ENCODE measurements at places on chromosomes 5 and 9.

- peak; percentile 95 for DNase-seq
These were observed 11.2 kb downstream of the ACO1 start for GRCh38 chr9:32395510-32396216.

DNA sequence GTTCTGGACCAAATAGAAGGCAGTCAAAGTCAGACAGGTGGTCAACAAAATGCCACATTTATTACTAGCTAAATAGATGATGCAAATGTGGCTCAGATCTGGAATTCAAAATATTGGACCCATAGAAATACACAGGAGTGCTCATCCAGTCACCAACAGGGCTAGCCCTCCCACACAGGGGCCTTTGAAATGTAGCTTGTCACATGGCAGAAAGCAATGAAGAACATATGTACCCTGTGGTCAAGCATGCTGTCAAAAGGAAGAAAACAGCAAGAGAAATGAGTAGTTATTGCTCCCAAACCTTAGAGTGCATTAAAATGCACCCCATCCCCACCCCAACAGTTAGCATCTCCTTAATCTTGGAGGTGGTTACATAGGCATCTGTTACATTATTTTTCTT lies 20.9 kb upstream of the CCDC112 start:
- no peak for DNase-seq

DNA sequence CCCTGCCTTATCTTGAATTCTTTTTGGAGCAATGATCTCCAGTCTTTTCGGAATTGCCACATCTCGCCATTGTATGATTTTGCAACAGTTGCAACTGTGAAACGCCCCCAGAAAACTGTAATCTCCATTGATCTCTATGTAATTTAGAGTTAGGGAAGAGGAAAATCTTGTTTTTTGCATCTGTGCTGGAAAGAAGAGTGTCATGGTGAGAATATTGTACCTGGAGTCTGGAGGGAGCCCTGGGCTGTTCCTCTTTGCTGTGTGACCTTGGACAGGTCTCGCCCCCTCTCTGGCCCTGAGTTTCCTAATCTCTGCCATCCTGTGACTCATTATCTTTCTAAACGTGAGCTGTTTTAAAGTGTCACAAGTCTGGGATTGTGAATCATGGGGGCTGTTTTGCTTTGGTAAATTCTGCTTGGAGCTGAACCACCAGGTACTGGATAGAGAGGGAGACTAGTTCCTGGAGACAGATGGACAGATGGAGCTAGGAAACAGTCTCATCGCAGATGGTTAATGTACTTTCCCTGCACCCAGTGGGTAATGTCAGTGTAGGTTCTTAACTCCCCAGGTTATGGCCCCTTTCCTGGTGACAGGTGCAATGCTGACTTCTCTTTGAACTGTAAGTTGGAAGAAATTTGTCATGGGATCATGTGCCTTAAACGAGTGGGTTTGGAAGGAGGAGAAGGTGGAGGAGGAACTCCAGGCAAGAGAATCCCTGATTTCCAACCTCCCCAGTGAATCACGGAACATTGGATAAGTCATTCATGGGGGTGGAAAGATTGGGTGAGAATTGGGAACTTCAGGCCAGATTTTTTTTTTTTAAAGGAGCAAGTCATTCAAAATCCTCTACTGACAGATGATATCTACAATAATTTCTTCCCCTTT lies 19.6 kb downstream of the PPARGC1B start:
- no peak for DNase-seq

- peak; percentile 37 for DNase-seq
These were observed 83.4 kb downstream of the LIFR start for GRCh38 chr5:38473008-38473407.

GRCh38 chr9:118305331-118305730 lies 601.1 kb downstream of the TLR4 start:
- DNase-seq = no peak
